ENCODE measurements at places on chromosomes 4 and X.

GRCh38 chr4:73066445-73066844 lies 3.1 kb downstream of the COX18 start:
- no peak for DNase-seq

- no peak for DNase-seq
These were observed 68.4 kb upstream of the RELL1 start for GRCh38 chr4:37754410-37755185.

- DNase-seq = no peak
These were observed 10.8 kb upstream of the GAGE10 start for GRCh38 chrX:49292400-49293362.

GRCh38 chrX:118679290-118679689 lies 48.1 kb upstream of the IL13RA1 start:
- DNase-seq = no peak

DNA sequence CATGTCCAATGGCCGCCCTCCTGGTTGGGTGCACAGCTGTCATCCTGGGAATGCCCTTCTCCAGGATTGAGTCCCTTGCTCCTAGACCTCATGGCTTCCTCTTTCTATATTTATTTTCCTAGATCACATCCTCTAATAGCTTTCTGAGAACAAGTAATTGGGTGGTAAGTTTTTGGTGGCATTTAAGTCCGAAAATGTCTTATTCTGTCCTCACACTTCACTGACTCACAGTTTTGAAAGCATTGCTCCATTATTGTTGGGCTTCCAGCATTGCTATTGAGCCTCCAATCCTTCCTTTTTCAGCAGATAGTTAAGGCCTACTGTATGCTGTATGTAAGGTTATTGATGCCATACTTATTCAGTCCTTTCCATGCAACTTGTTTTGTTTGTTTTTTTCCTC lies 25.9 kb downstream of the PGM2 start:
- DNase-seq = no peak

DNA sequence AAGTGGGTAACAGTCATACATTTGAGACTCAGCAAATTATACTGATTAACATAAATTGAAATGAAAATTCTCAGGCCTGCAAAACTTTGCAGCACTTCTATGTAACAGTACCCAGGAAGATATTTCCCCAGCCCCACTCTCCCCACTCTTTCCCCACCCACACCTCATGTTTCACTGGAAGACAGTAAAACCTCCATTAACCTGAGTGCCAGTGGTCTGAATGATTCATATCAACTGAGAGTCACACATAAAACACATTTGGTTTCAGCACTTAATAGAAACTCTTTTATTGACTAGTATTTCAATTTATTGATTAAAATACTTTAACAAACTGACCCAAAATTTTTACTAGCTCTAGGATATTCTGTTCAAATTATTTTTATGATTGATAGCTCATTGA lies 6.9 kb downstream of the CXCL6 start:
- DNase-seq = no peak

DNA sequence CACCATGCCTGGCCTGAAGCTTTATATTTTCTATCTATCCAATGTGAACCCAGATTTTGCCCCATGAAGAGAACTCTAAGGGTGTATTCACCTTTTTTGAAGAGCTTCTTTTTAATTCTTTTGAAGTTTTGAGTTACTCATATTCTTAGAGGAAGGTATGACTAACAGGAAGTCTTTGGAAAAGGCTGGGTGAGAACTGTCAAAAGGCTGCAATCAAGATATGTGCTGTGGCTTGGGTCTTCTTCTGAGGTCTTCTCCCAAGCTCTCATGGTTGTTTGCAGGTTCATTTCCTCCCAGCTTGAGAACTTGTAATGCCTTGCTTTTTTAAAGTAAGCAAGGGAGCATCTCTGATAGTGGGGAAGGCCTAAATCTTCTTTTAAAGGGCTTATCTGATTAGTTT lies 3.1 kb upstream of the C4orf17 start:
- no peak for DNase-seq

DNA sequence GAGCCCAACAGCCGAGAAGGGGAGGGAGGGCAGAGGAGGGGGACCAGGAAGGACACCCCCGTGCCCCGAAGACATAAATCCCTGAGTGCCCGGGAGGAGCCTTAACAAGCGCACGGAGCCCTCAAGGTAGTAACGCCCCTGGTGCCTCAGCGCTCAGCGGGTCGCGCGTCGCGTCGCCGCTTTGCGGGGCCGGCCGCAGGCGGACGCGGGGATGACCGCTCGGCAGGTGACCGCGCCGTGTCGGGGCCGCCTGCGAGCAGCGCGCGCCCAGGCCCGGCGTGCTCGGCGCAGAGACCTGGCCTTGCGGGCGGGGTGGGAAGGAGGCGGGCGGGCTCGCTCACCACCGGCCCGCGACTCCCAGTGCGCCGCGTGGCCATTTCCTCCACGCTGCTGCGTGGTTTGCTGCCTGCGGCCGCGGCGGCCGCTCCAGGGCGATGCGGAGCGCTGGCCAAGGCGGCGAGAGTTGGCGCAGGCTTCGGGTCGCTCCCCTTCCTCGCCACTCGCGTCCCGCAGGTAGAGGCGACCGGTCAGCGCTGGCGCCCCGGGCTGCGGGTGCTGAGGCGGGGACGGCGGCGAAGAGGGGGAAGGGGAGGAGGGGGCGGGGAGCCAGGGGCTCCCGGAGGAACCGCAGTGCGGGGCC lies 632 bp downstream of the CCSER1 start:
- peak; percentile 38 for DNase-seq

- no peak for DNase-seq
These were observed 253.5 kb downstream of the ARHGAP10 start for GRCh38 chr4:147985376-147985775.

DNA sequence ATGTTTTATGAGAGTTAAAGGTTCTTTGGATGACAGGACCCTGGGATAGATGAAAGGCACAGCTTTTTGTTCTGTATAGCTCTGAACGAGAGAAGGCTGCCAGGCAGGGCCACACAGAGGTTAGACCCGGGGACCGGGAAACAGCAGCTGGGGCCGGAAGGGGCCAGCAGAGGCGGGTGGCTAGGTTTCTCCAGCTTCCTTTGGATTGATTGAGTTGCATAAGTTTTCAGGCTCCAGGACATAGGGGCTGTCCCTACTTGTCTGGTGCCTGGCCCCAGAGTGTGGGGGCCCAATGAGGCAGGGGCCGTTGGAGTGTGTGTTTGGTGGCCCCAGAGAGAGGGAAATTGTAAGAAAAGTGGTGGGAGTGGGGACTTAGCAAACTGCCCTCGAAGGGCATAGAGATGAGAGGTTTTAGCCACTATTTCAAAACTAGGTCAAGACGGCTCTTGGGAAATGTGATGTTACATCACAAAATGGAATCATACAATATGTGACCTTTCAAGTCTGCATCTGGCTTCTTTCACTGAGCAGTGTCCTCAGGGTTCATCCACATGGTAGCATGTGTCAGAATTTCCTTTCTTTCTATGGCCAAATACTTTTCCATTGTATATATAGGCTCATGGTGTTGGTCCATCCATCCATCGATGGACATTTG lies 3.7 kb downstream of the ZFP92 start:
- DNase-seq = no peak

DNA sequence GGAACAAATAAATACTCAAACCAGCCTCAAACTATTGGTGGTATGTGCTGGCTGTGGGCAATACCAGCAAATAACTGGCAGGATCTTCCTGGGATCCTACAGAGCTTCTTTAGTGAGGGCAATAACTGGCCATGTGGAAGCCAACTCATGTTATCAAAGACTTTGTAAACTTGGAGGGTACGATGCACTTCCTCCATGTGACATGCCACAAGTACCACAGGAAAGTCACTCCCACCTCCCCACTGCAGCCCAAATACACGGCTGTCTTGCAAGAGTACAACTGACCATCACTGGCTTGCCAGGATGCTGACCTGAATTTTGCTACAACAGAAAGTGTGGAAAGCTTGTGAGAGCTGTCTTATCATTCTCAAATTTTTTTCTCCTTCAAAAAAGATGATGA lies 93.3 kb upstream of the MAML3 start:
- no peak for DNase-seq

GRCh38 chrX:48558271-48558670 lies 16.0 kb upstream of the RBM3 start:
- no peak for DNase-seq

GRCh38 chrX:68844581-68844980 lies 15.8 kb downstream of the EFNB1 start:
- no peak for DNase-seq

DNA sequence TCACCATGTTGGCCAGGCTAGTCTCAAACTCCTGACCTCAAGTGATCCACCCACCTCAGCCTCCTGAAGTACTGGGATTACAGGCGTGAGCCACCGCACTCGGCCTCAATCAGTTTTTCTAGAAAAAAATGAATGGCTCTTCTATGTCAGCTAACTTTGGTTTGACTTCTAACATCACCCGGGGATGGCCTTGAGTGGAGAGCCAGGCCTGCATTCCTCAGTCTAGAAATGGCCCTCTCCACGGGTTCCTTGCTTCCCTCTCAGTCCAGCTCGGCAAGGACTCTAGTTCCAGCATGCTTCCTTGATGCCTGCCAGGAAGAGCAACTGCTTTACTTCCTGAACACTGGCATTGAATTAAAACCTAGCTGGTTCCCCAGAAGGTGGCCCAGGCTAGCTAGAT lies 39.0 kb downstream of the SLC25A5 start:
- no peak for DNase-seq

DNA sequence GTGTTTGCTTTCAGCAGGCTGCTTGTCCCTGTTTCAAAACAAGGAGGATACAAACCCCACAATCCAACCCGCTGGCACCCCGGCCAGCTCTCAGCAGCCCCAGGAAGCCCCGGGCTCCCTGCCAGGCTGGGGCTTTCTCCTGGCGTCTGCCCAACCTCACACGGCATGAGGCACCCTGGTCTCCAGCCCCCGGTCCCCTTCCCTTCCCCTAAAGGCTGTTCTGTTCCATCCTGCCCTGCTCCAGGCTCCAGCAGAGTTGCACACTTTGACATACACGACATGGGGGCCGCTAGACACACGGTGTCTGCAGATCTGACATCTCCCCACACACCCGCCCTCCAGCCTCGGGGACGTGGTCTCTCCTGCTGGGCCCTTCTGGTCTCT lies 107.7 kb upstream of the ADRA2C start:
- no peak for DNase-seq

- no peak for DNase-seq
These were observed 19.9 kb downstream of the SH3BP2 start for GRCh38 chr4:2812612-2813354.

DNA sequence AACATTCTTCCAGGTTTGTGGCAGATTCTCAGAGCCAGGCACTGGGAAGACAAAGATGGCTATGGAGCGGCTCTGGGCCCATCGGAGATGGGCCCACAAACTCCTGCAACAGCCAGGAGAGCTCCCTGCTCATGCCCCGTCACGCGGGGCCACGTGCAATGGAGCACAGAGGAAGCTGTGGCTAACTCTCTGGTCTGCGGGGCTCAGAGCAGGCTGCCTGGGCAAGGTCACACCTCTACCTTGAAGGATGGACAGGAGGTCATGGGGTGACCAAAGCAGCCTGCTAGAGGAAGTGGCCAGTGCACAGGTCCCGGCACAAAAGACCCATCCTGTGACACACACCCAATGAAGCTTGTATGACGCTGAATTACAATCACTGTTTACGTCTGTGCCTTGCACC lies 45.2 kb downstream of the C4orf50 start:
- no peak for DNase-seq

- no peak for DNase-seq
These were observed 27.1 kb downstream of the TSC22D3 start for GRCh38 chrX:107748506-107748905.

- no peak for DNase-seq
These were observed 236.0 kb downstream of the ANK2 start for GRCh38 chr4:113285501-113285900.

- no peak for DNase-seq
These were observed 79.8 kb downstream of the NYX start for GRCh38 chrX:41526925-41527324.

DNA sequence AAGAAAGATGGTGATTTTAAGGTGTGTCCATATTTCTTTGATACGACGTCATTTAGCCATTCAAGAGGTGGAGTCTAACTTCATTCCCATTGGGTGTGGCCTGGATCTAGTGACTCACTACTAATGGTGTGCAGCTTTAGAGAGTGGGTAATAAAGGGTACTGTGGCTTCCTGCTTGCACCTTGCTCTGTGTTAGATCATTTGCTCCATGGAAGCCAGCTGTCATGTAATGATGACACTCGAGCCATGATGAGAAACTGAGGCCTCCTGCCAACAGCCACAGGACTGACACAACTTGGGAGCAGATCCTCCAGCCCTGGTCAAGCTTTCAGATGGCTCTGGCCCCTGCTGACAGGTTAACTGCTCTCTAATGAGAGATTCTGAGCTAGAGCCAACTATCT lies 82.0 kb downstream of the UNC5C start:
- DNase-seq = no peak

DNA sequence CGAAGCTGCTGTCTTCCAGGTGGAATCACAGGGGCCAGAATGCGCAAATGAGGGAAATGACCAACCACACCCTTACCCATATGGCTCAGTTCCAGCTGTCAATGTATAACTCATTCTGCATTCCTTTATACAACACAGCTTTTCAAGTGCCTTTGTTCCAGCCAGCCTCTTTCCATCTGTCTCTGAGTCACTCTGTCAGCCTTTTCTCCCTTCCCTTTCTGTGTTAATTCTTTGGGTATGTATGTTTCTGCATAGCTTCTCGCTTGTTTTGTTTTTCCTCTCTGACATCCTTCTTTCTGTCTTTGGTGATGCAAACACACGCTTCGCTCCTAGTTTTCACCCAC lies 54.5 kb downstream of the RS1 start:
- DNase-seq = peak; percentile 10

DNA sequence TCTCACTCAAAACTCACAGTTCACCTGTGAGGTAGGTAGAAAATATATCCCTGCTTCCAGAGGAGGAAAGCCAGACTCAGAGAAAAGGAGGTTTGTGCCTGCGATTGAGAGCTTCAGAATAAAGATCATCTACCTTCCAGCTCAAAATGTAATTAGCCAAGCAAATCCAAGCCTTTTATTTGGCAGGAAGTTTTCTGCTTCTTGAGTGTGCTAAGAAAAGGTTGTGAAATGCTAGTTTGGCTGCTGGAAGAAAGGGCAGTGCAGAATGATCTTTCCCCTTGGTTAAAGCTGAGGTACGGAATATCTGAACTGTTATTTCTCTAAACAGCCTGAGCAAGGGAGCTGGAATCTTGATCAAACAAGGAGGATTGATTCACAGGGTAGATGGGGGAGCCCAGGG lies 59.7 kb upstream of the VCX3B start:
- no peak for DNase-seq

All from iPS-NIHi11 (cell line).